ENCODE measurements at places on chromosomes 6 and 20. TPM values are rescaled to one million over a fixed set of nuclear protein-coding genes. Genes with fewer than 3 reads are reported as not detected.

GRCh38 chr6:4265740-4266139 is 130.4 kb upstream of the ECI2 start:
- DNase-seq: no peak

DNA sequence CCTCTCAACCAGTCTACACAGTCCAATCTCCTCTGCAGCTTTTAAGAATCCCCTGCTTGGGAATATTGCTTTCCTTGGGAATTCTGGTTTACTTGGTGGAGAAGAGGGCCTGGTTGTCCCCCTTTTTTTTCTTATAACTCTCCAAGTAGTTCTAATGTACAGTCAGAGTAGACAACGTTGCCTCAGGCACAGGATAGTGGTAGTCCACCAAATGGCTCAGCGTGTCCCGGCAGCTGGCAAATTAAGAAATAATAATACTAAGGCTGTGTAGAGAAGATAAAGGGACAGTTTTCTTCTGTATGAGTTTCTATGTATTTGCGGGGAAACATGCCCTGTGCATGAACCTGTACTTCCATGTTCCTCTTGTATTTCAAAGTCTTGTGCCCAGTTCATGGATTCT is 145.7 kb upstream of the RREB1 start:
- DNase-seq: no peak

Gene FNDC11
- total RNA-seq: not detected

Gene UNC5CL
- 0.75 TPM for total RNA-seq

Gene SUMO4
- 4.1 TPM for total RNA-seq

DNA sequence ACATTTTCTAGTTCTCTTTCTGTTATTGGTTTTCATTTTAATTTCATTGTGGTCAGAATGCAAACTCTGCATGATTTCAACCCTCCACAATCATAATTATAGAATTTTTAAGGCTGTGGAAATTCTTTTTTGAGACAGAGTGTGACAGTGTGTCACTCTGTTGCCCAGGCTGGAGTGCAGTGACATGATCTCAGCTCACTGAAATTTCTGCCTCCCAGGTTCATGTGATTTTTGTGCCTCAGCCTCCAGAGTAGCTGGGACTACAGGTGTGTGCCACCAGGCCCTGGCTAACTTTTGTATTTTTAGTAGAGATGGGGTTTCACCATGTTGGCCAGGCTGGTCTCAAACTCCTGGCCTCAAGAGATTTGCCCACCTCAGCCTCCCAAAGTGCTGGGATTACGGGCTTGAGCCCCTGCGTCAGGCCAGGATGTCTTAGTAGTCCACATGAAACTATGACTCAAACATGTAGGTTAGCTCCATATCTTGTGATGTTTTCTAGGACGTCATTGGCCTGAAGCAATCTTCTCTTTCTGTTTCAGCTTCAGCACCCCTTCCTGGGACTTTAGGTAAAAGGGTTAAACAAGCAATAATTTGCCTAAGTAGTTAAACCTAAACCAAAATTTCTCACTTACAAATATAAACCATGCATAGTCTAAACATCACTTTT is 47.4 kb upstream of the SAMD3 start:
- no peak for DNase-seq

GRCh38 chr6:159973951-159974350 is 5.1 kb downstream of the IGF2R start:
- no peak for DNase-seq

GRCh38 chr20:3751675-3752385 is 15.7 kb downstream of the ADISSP start:
- no peak for DNase-seq

- no peak for DNase-seq
Measured at GRCh38 chr6:73630401-73630800, 23.4 kb downstream of the SLC17A5 start.

DNA sequence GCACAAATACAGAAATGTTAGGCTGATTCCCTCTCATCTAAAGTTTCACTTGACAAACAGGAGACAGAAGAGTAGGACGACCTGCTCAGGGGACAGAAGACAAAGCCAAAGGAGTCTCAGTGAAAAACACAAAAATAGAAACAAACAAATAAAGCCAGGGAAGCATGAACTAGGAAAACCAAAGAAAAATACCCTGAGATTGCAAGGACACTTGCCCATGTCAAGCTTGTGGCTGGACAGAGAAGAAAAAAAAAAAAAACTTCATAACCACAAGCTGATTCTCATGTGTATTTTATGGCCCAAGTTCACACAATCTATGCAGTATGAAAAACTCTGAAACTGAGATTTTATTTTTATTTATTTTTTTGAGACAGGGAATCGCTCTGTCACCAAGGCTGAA is 85.6 kb upstream of the BEND6 start:
- DNase-seq: no peak

- DNase-seq: no peak
Measured at GRCh38 chr20:60494476-60494875, 536.3 kb downstream of the CDH26 start.

DNA sequence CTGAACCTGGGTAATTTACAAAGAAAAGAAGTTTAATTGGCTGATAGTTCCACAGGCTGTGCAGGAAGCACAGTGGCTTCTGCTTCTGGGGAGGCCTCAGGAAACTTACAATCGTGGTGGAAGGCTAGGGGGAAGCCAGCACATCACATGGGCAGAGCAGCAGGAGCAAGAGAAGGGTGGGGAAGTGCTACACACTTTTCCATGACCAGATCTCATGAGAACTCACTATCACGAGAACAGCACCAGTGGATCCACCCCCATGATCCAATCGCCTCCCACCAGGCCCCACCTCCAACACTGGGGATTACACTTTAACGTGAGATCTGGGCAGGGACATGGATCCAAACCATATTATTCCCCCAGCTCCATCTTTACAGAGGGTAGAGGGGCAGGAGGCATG is 166.4 kb downstream of the NFATC2 start:
- no peak for DNase-seq

- no peak for DNase-seq
Measured at GRCh38 chr20:10668677-10669368, 5.0 kb downstream of the JAG1 start.

Gene TMC2
- total RNA-seq: 0.32 TPM
